ENCODE measurements at places on chromosomes 1 and 21.

GRCh38 chr1:239155466-239156091 is 230.8 kb upstream of the CHRM3 start:
- DNase-seq, result no peak

GRCh38 chr1:242890192-242890741 is 364.8 kb downstream of the CEP170 start:
- no peak for DNase-seq

- no peak for DNase-seq
Measured at GRCh38 chr1:9537863-9538668, 1.2 kb upstream of the SLC25A33 start.

GRCh38 chr1:116179419-116179818 is 68.2 kb downstream of the MAB21L3 start:
- no peak for DNase-seq

GRCh38 chr1:31376375-31377134 is 3.7 kb upstream of the FABP3 start:
- DNase-seq, result peak; percentile 96

DNA sequence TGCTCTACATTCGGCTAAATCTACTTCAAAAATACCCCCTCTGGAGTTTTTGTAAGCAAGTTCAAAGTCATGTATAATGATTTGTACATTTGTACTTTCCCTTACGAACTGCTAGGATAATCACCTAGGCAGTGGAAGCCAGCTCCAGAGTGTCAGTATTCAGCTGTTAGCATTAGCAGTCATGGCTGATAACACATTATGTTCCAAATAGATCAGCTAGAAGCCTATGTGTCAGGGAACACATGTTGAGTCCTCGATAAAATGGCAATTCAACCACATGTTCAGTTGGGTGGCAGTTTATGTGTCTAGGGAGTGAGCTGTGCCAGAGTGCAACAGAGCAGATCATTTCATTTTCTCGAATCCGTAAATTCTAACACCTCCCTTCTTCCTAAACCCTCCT is 65.8 kb upstream of the KRTAP11-1 start:
- no peak for DNase-seq

- peak; percentile 52 for DNase-seq
Measured at GRCh38 chr1:21234779-21235178, 55.5 kb downstream of the ECE1 start.

GRCh38 chr1:56469640-56470371 is 109.6 kb downstream of the PLPP3 start:
- peak; percentile 69 for DNase-seq

DNA sequence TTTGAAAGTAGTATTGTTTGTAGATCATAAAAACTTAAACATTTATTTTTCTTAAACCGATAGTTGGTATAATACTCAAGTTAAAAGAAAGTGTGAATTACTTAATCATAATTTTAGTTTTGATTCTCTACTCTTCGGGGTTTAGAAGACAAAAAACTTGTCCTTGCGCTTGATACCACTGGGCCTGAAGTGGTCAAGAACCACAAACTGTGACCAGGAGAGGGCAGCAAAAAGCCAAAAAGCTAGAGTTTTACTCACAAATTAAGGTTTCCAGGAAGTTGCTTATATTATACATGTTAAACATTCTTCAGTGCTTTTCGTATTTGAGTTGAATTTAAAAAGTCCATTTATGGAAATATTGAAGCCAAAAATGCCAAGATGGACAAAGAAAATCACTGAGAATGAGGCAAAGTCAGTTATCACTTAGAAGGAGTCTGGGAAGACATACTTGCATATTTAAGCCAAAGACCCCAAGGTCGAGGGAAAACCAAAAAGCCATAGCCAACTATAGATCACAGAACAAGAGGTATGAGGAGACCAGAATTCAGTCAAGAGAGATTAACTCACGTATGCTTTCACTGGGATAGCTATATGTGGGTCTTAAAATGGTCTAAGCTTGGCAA is 34.2 kb downstream of the EFCAB7 start:
- peak; percentile 25 for DNase-seq

DNA sequence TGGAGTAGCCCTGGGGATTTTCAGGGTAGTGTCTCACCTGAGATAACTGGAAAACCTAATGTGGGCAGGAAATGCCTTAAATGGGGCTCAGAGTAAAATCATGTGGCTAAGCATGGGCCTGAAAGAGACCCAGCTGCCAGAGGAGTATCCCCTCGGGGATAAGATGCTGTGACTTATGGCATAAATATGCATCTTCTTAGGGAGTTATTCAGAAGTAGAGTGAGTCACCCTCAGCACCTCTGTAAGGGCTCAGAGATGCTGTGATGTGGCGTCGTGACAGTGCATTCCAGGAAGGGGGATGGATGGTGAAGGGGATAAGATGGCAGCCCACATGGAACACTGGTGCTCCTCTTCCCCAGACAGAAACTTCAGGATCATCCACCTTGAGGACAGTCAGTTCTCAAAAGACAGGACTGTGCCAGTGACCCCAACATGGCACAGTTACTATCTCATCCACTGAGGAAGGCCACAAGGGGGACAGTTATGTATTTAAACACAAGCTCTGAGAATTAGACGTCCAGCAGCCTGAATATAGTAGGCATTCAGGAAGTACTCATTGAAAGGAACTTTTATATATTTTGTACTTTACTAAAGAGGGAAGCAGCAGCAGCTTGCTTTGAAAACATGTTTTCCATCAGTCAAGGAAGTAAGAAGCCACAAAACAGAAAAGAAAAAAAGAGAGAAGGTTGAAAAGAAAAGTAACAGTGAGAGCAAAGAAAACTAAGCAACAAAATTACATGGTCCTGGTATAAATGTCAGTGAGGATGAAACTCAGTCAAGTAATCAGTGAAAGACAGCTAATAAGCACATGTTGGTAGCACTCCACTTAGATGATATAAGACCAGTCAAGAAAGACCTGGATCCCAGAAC is 8.3 kb downstream of the IL24 start:
- peak; percentile 41 for DNase-seq

DNA sequence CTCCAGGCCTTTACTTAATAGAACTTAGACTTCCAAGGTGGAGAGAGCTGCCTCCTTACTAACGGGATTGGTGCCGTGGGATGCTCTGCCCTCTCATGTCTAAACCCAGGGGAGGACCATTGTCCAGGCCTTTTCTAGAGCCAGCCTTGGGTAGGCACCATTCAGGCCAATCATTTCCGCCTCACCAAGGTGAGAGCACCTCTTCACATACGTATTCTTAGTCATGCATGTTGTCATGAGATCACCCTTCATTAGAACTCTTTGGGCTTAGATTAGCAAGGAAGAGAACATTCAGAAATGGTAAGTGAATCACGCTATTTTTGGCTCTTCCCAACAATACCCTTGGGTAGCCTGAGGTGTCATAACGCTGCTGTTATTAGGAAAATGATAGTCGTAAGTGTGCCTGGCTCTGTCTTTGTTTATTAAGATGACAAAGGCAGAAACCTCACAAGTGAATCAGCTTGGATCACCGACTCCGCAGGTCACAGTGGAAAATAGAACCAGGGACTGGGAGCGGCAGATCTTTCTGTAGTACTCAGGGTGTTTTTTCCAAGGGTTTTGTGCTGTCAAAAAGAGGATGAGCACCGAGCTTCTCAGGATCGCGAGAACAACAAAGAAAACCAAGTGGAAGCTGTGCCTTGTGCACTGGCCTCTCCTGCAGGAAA is 55.0 kb downstream of the HUNK start:
- DNase-seq, result no peak

GRCh38 chr1:208183977-208184911 is 59.9 kb downstream of the PLXNA2 start:
- peak; percentile 87 for DNase-seq

- DNase-seq, result no peak
Measured at GRCh38 chr1:5099558-5099957, 445.1 kb downstream of the AJAP1 start.

DNA sequence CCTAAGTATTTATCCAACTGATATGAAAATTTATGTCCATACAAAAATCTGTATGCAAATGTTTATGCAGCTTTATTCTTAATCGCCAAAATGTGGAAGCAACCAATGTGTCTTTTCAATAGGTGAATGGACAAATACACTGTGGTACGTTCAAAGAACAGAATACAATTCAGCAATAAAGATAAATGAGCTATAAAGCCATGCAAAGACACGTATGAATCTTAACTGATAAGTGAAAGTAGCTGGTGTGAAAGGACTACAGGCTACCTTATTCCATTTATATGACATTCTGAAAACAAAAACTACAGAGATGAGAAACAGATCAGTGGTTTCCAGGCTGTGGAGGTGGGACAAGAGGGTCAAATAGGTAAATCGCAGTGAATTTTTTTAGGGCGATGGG is 419.6 kb upstream of the B3GALT2 start:
- DNase-seq, result no peak

- DNase-seq, result no peak
Measured at GRCh38 chr1:62493656-62494055, 56.8 kb downstream of the USP1 start.

- no peak for DNase-seq
Measured at GRCh38 chr1:34896612-34897011, 32.8 kb downstream of the DLGAP3 start.

DNA sequence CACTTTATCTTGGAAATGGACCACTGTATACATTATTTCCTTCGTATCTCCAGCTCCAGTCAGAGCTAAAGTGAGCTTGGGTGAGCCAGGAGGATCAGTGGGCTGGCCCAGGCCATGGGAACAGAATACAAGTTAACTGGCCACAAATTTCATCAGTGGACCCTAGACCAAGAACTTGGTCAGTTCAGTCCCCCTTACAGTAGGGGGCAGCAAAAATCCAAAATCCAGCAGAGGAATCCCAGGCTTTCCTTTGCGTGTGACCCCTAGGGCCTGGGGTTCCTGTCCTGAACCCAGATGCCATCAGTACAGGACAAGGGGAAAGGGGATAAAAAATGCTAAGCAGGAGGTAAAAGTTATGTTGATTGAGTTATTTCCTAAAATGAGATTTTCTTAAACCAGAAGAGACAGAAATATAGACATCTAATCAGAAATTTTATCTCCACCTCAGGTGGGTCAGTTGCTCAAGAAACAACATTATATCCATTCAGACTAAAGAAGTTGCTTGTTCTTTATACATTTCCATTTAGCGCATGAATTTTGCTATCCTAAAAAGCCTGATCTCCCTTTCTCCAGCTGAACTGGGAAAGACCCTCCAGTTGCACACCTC is 24.1 kb upstream of the LCE5A start:
- no peak for DNase-seq

- no peak for DNase-seq
Measured at GRCh38 chr1:5297180-5297885, 642.9 kb downstream of the AJAP1 start.

DNA sequence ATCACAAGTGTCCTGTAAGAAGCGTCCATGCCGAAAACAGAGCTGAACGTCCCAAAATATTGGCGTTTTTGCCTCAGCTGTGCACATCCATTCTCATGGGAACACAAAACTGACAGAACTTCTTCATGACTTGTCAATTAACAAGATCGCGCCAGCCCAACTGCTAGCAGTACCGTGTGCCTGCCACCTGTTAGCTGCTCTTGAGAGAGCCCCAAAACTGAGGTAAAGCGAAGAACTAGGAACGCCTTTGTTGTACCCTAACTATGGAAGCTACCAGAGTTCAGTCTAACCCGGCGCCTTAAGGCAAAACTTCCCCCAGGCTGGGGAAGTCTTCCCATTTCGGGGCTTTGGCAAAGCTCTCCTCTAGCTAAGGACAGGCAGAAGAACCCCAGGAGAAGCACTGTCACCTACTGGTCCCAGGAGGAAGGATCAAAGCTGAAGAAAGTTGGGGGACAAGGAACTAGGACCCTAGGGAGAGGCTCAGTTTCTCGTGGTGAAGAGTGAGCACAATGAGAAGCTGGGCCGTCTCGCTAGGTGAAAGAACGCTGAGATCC is 719 bp downstream of the EYA3 start:
- no peak for DNase-seq

- DNase-seq, result no peak
Measured at GRCh38 chr1:239841631-239842030, 250.1 kb upstream of the FMN2 start.

- DNase-seq, result no peak
Measured at GRCh38 chr1:61640531-61641530, 84.1 kb downstream of the TM2D1 start.

GRCh38 chr1:117610036-117610435 is 4.2 kb downstream of the TENT5C start:
- no peak for DNase-seq

- DNase-seq, result no peak
Measured at GRCh38 chr1:76238094-76238628, 163.6 kb downstream of the ST6GALNAC3 start.

DNA sequence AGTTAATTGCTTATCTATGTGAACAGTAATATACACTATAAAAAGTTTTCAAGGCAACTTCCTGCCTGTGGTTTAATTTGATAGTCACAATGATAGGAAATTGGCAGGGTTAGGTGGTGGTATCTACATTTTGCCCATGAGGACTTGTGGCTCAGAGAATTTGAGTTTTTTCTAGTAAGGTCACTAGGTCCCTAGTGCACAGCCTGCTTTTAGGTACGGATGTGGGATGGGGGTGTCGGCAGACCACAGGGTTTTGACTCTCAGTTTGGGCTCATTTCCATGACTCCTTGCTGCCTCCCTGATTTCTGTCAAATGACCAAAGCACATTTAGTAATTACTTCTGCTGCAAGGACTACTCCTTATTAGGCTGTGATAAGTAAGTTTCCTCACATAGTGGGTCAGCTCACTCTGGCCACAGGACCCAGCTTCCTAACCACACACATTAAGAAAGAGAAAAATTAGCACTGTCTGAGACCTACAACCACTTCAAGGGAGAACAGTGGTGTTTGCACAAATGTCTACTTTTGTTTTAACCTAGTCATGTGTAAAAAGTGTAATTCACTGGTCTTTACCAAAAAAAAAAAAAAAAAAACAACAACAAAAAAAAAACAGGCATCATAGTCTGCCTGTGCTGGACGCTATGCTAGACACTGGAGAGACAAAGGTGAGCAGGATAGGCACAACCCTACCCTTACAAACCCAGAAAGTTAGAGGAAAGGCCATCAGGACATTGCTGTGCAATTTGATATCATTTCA is 43.7 kb downstream of the MRPL39 start:
- DNase-seq, result no peak

- DNase-seq, result no peak
Measured at GRCh38 chr1:167288390-167289074, 67.8 kb downstream of the POU2F1 start.

DNA sequence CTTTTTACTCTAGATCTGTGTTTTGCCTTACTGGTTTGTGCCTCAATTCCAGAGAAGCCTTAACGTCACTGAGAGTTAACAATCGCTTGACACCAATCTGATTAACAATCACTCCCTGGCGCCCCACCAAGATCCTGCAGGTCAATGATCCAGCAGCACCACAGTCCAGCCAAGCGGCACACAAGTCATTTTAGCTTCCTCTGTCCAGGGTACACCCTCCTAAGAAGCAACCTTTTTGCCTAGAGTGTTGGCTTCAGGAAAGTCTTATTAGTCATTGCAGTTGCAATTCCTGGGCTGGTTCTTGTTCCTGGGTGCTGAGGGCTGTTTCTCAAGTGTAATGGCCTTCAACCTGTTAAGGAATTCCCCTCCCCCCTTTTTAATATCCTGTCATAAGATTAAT is 323.0 kb upstream of the USP25 start:
- DNase-seq, result no peak

DNA sequence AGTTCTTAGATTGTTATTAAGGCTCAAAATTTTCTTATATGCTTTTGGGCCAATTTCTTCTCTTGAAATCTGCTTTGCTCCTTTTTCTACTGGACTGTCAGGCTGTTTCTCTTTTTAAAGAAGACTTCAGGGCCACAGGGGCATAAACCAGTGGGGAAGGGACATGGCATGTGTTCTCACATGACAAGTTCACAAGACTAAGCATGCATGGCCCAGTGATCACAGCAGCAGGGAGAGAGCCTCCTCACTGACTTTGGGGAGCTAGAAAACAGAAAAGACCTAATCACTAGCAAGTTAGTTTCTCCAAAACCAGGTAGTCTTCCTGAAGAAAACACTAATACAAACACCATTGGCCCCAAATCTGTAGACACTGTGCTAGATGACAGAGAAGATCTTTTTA is 64.8 kb downstream of the RAB3GAP2 start:
- DNase-seq, result no peak

Measured in stromal cell of bone marrow (primary cell).